ENCODE measurements at places on chromosomes 16 and 17. TPM values are rescaled to one million over a fixed set of nuclear protein-coding genes. Genes with fewer than 3 reads are reported as not detected.

CES5A gene
- total RNA-seq = not detected

HAS3 gene
- 0.42 TPM for total RNA-seq

CANT1 gene
- 26.8 TPM for total RNA-seq

KCNH6 gene
- not detected for total RNA-seq

RAB26 gene
- not detected for total RNA-seq

RPTOR gene
- 56.4 TPM for total RNA-seq

SLC35G3 gene
- not detected for total RNA-seq

GRCh38 chr16:35734728-35735402, 2275.5 kb downstream of the TP53TG3F start:
- no peaks in the 10 kb centered on the region for H3K36me3 ChIP-seq
- H3K4me1 ChIP-seq = no peaks in the 10 kb centered on the region
- no peak overlapping the region for H3K4me3 ChIP-seq

GRCh38 chr17:48577946-48578615, at the start of gene HOXB4:
Gene HOXB4, minus strand, starts transcription at chr17:48578350. Its CDS starts 31 bp downstream, at chr17:48578319.
- peak within 1 kb of the TSS; percentile 53 for H3K4me3 ChIP-seq
- peak; percentile 67 for DNase-seq
- H3K4me1 ChIP-seq = peaks cover 11% of the 10 kb centered on the region

- H3K4me1 ChIP-seq = no peaks in the 10 kb centered on the region
- no peaks in the 10 kb centered on the region for H3K36me3 ChIP-seq
- no peak overlapping the region for H3K27ac ChIP-seq
- DNase-seq = no peak
- H3K27me3 ChIP-seq = no peaks in the 10 kb centered on the region
- no peak overlapping the region for H3K4me3 ChIP-seq
These were observed 83.5 kb downstream of the AMFR start for GRCh38 chr16:56341656-56342399.

DNA sequence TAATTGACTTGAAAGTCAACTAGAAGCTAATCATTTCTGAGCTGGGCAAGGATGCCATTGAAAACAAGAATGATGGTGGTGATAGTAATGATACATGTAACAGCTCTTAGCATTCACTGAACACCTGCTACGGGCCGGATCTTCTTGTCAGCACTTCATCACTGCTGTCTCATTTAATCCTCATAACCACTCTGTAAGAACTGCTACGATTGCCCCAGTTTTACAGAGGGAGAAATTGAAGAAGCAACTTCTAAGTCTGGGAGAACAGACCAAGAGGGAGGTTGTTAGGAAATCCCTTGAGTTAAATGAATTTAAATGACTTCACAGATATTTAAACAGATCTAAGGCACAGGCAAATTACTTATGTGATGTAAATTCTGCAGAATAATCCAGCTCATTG, 7.0 kb upstream of the GAN start:
- H3K27ac ChIP-seq = no peak overlapping the region
- no peak overlapping the region for H3K4me3 ChIP-seq
- DNase-seq = no peak
- peaks cover 4% of the 10 kb centered on the region for H3K4me1 ChIP-seq

DNA sequence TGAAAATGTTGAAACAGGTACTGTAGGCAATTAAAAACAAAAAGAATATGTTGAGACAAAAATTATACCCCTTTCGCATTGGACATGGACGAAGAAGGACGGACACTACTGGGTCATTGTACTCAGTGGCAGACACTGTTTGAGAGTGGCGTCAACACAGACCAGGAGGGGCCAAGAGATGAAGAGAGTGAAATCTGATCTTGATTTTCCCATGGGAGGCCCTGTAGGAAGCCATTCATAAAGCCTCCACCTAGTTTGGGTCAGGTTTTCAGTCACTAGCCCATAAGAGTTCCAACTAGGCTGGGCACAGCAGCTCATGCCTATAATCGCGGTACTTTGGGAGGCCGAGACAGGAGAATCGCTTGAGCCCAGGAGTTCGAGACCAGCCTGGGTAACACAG, 23.6 kb upstream of the SMURF2 start:
- H3K36me3 ChIP-seq = no peaks in the 10 kb centered on the region
- no peaks in the 10 kb centered on the region for H3K4me1 ChIP-seq
- H3K4me3 ChIP-seq = no peak overlapping the region

DNA sequence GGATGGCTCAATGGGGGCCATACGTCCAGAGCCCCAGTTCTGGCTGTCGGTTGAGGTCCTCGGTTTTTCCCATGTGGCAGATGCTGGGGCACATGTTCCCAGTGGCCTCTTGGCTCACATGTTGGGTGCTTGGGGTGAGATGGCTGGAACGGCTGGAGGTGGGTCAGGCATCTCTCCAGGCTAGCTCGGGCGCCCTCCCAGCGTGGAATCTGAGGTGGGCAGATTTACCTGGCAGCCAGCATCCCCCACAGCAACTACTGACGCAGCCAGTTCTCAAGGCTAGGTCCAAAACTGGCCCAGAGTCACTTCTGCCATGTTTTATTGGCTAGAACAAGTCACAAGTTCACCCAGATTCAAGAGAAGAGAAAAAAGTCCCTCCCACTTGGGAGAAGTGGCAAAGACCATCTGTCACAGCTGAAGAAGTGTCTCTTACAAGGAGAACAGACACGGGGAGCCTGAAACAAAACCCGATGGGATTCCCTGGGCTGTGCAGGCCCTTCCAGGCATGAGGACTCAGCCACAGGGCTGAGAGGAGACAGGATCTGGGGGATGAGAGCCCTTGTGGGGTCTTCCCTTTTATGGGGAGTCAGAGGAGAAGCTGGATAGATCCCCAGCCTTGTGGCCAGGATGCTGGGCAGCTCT, 15.2 kb downstream of the ACE start:
- DNase-seq = no peak
- H3K27ac ChIP-seq = no peak overlapping the region
- no peak overlapping the region for H3K4me3 ChIP-seq
- no peaks in the 10 kb centered on the region for H3K36me3 ChIP-seq

DNA sequence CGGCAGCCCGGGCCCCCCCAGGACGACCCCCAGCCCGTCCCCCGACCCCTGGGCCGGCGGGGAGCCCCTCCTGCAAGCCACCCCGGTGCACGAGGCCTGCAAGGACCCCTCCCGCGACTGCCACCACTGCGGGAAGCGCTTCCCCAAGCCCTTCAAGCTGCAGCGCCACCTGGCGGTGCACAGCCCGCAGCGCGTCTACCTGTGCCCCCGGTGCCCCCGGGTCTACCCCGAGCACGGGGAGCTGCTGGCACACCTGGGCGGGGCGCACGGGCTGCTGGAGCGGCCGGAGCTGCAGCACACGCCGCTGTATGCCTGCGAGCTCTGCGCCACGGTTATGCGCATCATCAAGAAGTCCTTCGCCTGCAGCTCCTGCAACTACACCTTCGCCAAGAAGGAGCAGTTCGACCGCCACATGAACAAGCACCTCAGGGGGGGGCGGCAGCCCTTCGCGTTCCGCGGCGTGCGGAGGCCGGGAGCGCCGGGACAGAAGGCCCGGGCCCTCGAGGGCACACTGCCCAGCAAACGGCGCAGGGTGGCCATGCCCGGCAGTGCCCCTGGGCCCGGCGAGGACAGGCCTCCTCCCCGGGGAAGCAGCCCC, 15.6 kb upstream of the ZFPM1 start:
- no peaks in the 10 kb centered on the region for H3K27me3 ChIP-seq
- no peak overlapping the region for H3K27ac ChIP-seq
- no peak overlapping the region for H3K4me3 ChIP-seq
- no peaks in the 10 kb centered on the region for H3K4me1 ChIP-seq
- no peak for DNase-seq
- H3K36me3 ChIP-seq = no peaks in the 10 kb centered on the region

- no peak overlapping the region for H3K4me3 ChIP-seq
- no peaks in the 10 kb centered on the region for H3K4me1 ChIP-seq
- DNase-seq = no peak
- H3K27me3 ChIP-seq = no peaks in the 10 kb centered on the region
- peaks cover 68% of the 10 kb centered on the region for H3K36me3 ChIP-seq
These were observed 47.5 kb downstream of the ADCY7 start for GRCh38 chr16:50313596-50314478.

Data from tibial nerve (tissue), 4 donors.